ENCODE measurements at places on chromosomes 6 and 20.

GRCh38 chr20:40016392-40016791, 672.6 kb downstream of the MAFB start:
- no peak for DNase-seq

DNA sequence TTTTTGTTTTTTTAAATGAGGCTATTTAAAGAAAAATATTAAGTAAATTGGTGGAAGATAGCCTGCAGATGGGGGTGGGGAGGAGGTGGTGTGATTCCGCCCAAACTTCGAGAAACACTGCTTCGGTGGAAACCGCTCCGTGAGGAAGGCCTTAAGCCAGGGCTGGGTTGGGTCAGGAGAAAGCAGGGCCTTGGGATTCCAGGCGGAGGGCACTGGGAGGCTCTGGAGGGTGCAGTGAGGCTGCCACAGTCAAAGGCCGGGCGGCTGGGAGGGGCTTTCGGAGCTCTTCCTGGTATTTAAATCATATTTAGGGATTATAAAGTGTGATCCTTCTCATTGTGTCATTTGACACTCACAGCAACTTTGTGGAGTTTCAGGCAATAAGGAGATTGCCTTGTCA, 22.2 kb upstream of the SCRT2 start:
- DNase-seq, result no peak

DNA sequence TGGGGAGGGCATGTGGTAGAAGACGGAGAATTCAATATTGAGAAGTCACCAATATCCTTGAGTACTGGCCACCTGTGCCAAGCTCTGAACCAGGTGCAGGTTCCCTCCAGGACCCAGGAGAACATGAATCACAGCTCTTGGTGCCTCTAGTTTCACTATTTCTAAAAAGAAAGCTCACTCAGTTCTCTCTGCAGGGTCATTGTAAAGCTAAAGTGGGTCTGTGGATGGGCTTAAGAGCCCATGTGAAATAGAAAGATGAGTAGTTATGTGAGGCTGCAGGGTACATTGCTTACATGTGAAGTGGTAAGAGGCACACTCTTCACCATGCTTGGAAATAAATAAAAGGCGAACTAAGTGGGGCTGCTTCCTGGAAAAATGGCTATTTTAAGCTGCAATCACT, 43.6 kb downstream of the ZNF831 start:
- no peak for DNase-seq

GRCh38 chr20:24100370-24101011, 111.9 kb upstream of the GGTLC1 start:
- DNase-seq, result no peak

- DNase-seq, result no peak
Observed at GRCh38 chr6:137647762-137648447, 153.7 kb upstream of the OLIG3 start.

- no peak for DNase-seq
Observed at GRCh38 chr6:72552938-72553337, 68.9 kb upstream of the KCNQ5 start.

GRCh38 chr20:56249244-56249955, 868 bp downstream of the MC3R start:
- DNase-seq, result no peak

- DNase-seq, result no peak
Observed at GRCh38 chr6:133467231-133467981, 226.2 kb downstream of the EYA4 start.

DNA sequence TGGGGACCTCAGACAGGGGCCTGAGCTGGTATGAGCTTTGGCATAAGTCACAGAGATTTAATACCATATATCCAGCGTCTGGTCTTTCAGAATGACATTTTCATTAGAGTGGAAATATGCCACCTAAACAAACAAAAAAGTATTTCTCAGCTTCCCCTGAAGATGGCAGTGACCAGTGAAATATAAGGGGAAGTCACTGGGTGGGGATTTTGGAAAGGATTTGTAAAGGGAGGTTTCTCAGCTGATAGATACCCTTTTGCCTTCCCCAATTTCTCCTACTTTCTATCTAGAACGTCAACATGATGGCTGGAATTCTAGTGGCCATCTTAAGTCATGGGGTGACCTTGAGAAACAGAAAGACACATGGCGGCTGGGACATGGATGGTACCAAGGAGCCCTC, 137.7 kb upstream of the LRFN2 start:
- no peak for DNase-seq

- no peak for DNase-seq
Observed at GRCh38 chr20:20073801-20074371, 21.6 kb downstream of the CFAP61 start.

DNA sequence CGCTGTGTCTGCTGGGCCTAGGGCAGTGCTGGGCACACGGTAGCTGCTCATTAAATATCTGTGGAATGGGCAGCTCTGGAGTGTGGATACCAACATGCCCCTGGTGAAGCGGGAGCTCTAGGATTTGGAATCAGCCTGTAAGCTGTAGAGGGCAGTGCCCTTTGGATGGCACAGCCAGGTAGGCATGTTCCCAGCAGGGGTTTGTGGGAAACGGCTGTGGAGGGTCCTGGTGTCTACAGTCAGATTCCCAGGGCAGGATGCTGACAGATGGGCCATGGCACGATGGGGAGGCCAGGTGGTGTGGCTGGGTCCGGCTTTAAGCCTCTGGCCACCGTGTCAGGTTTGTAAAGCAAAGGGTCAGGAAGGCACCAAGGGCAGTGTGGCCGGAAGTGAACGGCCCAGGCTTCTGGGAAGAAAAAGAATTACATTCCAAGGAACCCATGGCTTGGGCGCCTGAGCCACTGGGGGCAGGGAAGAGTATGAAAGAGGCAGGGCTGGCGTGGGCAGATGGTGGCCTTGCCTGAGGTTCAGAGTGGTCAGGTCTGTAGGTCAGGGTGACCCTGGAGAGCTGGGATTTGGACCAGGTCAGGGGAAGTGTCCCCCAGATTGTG, 44.8 kb downstream of the UBE2V1 start:
- no peak for DNase-seq

DNA sequence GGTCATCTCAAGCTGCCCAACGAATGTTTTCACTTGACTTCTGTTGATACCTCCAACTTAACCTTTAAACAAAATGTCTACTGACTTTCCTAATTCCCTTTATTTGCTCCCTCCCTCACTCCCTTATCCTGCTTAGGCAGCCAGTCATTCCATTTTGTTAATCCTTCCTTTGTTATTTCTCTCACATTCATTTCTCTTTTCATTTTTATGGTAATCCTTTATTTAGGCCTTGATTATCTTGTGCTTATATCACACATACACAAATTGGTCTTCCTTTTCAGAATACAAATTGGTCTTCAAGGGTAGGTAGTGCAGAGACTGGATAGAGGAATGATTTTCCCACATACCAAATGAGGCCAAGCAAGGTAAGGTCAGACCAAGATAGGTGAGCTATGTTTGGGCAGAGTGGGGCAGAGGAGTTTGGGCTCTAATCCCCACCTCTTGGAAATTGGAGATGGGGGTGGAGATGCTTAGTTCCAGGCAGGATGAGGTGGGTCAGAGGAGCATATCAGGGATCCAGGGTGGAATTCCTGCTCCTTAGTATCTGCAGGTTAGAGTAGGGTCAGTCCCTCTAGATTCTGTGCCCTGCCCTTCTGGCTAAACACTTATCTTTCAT, 2.0 kb upstream of the SPACA1 start:
- no peak for DNase-seq

GRCh38 chr6:147559006-147559405, 50.5 kb downstream of the SAMD5 start:
- DNase-seq, result no peak

DNA sequence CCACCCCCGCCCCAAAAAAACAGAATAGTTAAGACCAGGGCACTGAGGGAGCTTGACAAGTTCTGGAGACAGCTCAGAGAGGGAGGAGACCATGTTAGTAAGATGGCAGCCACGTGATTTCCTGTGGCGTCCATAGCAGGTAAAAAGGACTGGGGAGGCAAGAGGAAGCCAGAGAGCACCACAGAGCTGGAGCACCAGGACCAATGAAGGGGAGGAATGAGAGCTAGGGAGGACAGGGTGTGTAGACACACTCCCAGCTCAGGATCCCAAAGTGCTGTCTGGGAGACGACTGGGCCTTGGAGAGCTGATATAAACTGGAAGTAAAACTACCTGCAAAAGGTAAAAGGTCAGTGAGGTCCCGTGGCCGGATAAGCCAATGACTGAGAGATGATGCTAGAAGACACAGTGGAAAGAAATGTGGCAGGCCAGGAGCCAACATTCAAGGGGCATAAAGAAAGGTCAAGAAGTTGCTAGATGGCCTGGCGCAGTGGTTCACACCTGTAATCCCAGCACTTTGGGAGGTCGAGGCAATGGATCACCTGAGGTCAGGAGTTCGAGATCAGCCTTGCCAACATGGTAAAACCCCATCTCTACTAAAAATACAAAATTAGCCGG, 39.0 kb downstream of the SLC23A2 start:
- DNase-seq, result no peak

- DNase-seq, result no peak
Observed at GRCh38 chr6:68497927-68498326, 137.2 kb upstream of the ADGRB3 start.

DNA sequence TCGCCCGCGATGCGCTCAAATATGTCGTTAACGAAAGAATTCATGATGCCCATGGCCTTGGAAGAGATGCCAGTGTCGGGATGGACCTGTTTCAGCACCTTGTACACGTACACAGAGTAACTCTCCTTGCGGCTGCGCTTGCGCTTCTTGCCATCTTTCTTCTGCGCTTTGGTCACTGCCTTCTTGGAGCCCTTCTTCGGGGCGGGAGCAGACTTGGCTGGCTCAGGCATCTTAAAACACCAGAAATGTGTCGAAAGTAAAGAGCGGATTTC, 36.4 kb downstream of the HFE start:
- no peak for DNase-seq

- DNase-seq, result no peak
Observed at GRCh38 chr6:40393641-40394040, 193.5 kb downstream of the LRFN2 start.
